ENCODE measurements at places on chromosomes 6 and 20.

DNA sequence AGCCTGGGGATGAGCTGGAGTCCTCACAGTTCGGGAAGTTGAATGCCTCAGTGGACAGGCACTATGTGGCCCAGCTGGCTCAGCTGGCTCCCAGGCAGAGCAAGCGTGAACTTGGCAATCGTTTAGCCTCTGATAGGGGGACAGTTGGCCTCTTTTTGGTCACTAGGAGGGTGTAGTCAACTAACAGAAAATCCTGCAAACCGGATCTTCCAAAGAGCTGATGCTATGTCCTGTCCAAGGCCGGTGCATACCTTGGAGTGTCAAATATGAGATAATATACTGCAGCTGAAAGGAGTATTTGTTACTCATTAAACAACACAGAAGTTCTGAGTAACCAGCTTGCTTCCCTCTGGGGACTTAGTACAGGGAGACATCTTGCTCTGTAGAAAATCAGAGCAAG lies 126.2 kb upstream of the EXOC2 start:
- DNase-seq: no peak

DNA sequence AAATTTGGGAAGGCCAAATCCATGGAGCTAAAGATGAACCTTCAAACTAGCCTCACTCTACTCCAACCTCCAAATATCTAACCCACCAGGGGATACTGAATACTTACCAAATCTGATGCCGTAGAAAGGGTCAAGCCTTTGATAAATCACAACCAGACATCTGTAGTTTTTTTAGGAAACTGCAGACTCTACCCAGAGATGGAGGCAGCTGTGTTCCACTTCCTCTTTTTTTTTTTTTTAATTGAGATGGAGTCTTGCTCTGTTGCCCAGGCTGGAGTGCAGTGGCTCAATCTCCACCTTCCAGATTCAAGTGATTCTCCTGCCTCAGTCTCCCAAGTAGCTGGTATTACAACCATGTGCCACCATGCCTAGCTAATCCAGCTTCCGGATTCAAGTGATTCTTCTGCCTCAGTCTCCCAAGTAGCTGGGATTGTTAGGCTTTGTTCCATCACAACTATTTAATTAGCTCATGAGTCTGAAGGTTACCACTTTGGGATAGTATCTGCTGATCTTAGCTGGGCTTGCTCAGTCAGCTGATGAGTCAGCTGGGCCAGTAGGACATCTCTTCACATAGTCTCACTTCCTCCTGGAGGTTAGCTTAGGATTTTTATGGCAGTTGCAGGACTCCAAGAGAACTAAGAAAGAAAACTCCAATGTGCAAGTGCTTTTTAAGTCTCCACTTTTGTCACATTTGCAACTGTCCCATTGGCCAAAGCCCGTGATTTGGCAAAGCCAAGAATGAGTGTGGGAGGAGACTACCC lies 13.3 kb downstream of the FRK start:
- DNase-seq: no peak

DNA sequence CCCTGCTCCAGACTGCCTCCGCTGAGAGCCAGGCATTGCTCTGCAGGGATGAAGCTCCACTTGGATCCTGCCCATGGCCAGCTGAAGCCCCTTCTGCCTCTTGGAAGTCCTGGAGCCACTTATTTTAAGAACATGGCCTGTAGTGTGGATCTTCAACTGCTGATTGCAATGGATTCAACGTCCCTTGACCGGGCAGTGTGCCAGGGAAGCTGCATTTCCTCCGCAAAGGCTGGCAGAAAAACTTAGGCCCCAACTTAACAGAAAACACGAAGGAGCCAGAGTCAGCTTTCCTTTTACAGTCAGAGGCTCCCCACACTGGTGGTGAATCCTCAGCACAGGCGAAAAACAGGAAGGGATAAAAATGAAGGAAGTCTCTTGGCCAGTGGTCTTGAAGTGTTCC lies 26.3 kb upstream of the FOXQ1 start:
- DNase-seq: no peak

- DNase-seq: no peak
Observed at GRCh38 chr6:1242021-1242420, 69.9 kb upstream of the FOXQ1 start.

- no peak for DNase-seq
Observed at GRCh38 chr20:60317401-60317800, 359.2 kb downstream of the CDH26 start.

- no peak for DNase-seq
Observed at GRCh38 chr6:30891816-30892538, 7.7 kb downstream of the DDR1 start.

DNA sequence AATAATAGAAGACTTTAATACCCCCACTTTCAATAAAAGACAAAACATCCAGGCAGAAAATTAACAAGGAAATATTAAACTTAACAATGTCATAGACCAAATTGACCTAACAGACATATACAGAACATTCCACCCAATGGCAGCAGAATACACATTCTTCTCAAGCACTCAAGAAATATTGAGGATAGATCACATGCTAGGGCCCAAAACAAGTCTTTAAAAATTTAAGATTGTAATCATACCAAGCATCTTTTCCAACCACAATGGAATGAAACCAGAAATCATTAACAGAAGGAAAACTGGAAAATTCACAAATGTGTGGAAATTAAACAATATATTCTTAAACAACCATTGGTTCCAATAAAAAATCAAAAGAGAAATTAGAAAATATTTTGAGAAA lies 161.0 kb downstream of the COL12A1 start:
- DNase-seq: no peak

- DNase-seq: no peak
Observed at GRCh38 chr6:903761-904160, 210.8 kb upstream of the EXOC2 start.

DNA sequence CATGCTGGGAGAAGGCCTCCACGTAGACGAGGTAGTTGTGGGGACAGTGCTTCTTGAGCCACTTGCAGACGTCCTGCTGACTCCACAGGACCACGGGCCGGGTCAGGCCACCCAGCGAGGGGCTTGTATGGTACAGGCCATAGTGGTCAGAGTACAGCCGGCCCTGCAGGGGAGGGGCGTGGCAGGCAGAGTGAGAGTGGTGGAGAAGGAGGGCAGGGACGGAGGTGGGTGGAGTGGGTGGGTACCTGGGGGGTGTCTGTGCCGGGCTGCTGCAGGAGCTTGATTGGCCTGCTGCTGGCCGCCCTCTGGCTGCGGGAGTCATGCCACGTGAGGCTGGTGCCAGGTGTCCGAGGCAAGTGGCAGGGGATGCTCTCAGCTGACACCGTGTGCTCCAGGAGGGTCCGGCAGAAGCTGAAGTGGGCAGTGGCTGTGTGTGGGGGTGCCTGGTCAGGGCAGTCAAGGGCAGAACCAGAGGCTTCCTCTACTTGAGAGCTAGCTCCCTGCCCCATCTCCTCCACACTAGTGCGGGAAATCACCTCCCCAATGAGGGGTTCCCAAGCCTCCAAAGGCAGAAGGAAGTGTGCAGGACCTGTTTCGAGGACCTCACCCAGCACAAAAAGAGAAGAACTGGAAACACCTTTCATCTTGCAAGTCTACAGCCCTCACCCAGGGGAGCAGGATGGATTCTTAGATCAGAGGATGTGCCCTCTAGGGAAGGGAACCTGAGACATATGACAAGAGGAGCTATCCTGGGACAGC lies 2.3 kb downstream of the SAMD10 start:
- no peak for DNase-seq

- DNase-seq: no peak
Observed at GRCh38 chr6:32940656-32941213, at the start of gene HLA-DMB. Gene HLA-DMB, minus strand, starts transcription at chr6:32941028. Its CDS starts 221 bp downstream, at chr6:32940807.

DNA sequence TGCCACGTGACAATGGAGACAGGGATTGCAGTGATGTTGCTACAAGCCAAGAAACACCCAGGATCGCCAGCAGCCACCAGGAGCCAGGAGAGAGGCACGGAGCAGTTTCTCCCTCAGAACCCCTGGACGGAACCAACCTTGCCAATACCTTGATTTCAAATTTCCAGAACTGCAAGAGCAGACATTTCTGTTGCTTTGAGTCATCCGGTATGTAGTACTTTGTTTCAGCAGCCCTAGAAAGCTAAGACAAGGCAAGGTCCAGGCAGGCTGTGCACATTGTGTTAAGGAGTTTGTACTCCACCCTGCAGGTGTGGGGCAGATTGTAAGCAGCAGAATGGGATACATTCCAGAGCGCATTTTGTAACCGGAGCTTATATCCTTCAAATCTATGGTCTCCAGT lies 48.3 kb downstream of the TRERF1 start:
- no peak for DNase-seq

DNA sequence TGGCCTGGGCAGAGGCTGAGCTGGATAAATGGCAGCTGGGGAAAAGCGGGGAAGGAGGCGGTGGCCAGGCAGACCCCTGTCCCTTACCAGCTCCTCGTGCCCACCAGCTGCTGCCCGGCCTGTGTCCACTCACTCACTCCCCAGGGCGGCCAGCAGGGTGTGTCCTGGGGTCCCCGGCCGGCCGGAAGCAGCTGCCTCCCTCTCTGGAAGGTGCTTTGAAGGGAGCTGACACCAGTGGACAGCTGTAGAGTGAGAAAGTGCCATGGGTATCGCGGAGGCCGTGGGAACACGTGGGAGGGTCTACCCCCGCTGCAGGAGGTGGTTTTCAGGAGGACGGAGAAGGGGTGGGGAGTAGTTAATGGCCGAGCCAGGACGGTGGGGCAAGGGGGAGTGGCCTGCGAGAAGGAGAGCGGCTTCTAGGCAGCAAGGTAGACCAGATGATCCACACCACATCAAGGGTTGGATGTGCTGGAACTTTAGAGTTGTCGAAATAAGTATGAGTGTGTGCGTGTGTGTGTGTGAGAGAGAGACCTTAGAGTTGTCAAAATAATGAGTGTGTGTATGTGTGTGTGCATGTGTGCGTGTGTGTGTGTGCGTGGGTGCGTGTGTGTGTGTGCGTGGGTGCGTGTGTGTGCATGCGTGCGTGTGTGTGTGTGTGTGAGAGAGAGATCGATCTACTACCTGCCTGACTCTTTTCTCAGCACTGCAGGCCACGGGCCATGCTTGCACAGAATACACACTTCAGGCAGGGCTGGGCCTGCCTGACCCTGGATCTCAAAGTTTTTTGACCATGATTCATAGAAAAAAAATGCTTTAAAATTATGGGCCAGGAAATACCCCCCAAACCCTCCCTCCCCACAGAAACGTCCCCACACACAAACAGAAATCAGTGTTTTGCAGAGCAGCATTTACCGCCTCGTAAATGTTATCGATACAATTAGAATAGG lies 43.9 kb downstream of the CDH4 start:
- no peak for DNase-seq

DNA sequence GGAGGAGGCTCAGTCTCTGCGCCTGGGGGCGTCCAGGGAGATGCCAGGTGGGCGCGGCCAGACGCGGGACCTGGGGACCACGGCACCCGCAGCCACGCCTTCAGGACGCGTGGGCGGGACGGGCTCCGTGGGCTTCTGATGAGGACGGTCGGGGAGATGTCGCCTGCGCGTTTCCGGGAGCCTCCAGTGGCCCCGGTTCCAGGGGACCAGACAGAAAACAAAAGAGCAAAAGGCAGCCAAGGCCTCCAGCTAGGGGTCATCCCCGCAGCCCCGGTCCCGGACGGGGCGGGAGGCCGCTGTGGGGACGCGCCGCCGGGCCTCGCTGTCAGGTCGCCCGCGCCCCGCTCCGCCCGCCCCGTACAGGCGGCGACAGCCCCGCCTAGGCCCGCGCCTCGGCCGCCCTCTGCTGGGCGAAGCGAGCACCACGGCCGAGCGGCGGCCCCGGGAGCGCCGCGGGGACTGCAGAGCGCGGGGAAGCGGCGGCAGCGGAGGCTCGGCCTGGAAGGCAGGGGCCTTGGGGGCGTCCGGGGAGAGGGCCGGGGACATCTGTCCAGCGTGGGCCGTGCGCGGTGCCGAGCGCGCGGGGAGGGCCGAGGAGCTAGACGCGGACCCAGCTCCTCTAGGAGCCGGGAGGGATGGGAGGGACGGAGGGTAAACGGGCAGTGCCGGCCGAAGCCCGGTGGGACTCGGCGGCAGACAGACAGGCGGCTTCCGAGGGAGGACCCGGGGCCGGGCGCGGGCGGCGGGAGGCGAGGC lies 48.7 kb downstream of the TMEM242 start:
- DNase-seq: peak; percentile 72

- no peak for DNase-seq
Observed at GRCh38 chr20:51193066-51193772, 170.3 kb upstream of the KCNG1 start.

DNA sequence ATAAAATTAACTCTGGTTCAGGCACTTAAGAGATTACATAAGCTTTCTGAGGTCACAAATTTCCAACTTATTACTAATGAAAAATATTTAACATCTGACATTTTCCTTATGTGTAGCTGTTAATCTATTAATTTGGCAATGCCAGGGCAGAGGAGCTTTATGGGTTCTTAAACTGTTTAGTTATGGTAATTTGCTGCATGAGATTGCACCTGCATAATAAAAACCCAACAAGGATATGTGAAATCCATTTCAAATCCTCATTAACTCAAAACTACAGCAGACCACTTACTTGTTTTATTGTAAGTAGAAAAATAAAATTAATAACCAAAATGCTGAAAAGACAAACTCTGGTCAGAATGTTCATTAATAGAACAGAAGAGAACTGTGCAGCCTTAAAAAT lies 98.1 kb downstream of the PREP start:
- DNase-seq: no peak

GRCh38 chr6:31446481-31446880 lies 43.1 kb downstream of the MICA start:
- no peak for DNase-seq

DNA sequence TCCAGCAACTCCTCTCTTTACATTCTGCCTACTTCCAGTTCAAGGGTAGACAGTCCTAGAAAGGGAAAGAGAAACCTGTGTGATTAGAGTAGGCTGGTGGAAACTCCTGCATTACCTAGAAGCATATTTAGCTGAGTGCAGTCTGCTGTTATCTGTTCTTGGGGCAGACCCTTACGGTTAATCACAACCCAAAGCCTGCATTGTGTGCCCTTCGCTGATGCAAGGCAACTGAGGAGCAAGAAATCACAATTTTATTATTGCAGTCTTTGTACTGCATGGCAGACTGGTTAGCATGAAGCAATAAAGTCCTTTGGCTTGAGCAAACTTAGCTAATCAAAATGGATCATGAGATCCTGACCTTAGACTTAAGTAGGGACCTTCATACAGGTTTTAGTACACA lies 1.5 kb upstream of the GOPC start:
- DNase-seq: no peak

DNA sequence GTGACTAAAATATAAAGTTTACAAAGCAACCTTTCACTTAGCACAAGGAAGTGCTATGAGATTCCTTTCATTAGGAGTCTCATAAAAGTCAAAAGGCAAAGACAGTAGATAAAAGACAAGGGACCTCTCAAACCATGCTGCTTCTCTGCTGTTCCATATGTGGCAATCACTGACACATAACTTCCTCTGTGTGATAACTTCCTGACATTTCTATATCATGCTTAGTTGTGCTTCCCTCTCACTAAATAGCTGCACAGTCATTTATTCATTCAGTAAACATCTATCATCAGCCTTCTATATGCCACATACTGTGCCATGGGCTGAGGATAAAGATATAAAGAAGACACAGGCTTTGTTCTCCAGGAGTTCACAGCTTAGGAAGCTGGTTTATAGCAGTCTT lies 214.8 kb upstream of the GRIK2 start:
- no peak for DNase-seq
